Epithelial cell of esophagus (primary cell): ENCODE measurements at places on chromosomes 3 and 15.

GRCh38 chr3:23928524-23928923 lies 11.6 kb downstream of the RPL15 start:
- DNase-seq, result peak; percentile 69

GRCh38 chr3:100796556-100796955 lies 87.3 kb downstream of the TFG start:
- DNase-seq, result peak; percentile 31

GRCh38 chr3:83873550-83873949 lies 1085.2 kb upstream of the CADM2 start:
- no peak for DNase-seq

GRCh38 chr15:88391700-88392099 lies 75.5 kb downstream of the MRPL46 start:
- peak; percentile 14 for DNase-seq

DNA sequence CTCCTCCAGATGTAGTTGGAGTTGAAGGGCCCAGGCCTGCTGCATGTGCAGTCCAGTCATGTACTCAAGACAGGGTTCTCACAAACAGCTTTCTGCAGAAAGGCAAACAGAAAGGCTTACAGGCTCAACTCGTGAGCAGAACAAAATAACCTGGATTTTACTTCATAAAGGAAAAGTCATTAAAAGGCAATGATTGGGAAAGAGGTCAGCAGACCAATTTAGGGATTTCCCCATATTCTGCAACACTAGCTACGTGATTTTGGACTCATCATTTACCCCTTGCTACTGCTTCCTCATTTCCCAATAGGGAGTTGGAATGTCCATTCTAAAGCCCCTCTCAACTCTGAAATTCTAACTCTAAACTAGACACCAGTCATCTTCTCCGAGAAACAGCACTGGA lies 18.1 kb downstream of the METTL6 start:
- DNase-seq, result peak; percentile 12

- DNase-seq, result no peak
These were observed 87.0 kb upstream of the ST8SIA2 start for GRCh38 chr15:92306663-92307062.

DNA sequence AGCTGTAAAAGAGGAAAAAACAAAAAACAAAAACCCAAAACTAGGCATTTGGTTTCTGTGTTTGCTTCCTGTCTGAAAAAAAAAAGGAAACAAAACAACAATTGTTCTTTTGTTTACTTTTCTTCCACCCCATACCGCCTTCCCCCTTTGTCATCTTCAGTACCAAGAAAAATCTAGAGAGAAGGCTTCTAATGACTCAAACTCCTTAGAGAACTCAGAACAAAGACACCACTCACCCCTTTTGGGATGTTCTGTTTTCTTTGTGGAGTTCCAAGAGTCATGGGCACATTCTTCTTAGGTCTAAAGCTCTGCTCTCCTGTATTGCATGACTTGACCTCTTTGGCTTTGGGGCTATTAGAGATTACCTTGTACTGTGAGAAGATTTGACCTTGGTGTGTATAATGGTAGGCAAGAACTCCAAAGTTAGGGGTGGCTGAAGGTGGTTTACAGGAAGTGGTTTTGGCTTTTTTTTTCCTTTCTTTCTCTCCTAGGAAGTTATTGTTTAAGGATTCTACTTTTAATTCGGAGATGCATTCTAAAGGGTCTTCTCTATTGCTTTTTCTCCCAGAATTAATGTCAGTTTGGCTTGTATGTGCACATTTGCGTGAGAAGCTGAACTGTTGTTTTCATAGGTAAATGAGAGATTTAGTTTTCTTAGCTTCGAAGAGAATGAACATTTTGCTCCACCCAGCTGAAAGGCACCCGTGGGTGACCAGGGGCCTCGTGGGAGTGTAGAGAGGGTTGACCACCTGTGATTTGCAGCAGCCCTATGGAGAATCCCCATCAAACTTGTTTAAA lies 39.5 kb upstream of the ZBTB20 start:
- no peak for DNase-seq

DNA sequence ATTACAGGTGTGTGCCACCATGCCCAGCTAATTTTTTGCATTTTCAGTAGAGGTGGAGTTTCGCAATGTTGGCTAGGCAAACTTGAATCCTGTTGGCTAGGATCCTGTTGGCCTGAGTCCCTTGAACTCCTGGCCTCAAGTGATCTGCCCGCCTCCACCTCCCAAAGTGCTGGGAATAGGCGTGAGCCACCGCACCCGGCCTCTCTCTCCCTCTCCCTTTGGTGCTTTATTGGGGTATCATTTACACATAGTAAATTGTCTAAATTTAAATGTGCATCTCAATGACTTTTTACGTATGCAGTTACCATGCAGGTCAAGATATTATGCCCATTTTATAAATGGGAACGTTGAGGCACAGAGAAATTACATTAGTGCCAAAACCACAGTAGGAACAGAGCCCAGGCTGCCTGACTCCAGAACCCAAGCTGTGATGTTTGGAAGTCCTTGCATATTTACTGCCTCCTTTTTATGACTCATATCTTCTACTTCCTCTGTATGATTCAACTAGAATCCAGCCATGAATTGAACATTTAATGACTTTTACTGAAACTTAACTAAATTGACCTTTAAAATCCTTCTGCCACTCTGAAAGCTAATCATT lies 34.0 kb upstream of the RPP14 start:
- peak; percentile 67 for DNase-seq

DNA sequence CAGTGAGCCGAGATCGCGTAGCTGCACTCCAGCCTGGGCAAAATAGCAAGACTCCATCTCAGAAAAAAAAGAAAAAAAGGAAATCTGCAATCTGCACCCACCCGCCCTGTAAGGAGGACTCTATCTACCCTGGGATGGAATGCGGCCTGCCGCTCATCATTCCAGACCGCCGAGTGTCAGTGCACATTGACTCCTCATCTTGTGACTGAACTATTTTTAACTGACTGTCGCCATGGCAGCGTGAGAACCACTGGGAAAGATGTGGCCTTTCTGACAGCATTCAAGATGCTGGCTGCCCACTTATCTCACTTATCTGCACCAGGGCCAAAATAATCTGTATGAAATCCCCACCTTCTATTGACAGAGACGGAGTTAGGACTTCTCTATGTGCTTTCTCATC lies 38.8 kb upstream of the ANKRD34C start:
- DNase-seq, result no peak

DNA sequence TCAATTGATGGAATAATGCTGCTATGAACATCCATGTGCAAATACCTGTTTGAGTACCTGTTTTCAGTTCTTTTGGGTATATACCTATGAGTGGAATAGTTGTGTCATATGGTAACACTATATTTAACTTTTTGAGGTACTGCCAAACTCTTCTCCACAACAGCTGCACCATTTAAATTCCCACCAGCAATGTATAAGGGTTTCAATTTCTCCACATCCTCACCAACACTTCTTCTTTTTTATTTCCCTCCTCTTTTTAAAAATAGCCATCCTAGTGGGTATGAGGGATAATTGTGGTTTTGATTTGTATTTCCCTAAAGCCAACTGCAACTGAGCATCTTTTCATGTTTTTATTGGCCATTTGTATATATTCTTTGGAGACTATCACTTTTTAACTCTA lies 31.3 kb upstream of the ARHGEF3 start:
- no peak for DNase-seq

DNA sequence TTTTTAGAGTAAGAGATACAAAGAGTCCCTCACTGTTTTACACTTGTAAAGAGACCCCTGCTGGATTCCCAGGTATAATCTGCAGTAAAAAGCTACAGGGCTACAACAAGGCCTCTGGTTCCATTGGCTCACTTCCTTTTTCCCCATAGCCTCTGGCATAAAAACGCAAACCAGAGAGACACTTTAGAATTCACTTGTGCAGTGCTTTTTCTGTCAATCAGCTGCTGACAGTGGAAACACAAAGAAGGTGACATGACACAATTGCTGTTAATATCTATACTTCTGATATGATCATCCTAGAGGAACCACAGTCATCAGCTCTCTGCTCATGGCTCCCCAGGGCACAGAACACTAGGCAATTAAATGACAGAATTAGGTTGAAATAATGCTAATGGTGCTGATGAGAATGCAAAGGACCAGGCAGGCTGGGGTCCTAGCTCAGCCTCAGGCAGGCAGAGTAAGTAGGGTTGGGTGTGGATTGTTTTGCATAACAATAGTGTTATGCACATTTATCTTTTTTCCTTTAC lies 667.9 kb upstream of the CFAP20DC start:
- DNase-seq, result peak; percentile 8

GRCh38 chr3:122991236-122991985 lies 36.2 kb downstream of the SEMA5B start:
- no peak for DNase-seq

DNA sequence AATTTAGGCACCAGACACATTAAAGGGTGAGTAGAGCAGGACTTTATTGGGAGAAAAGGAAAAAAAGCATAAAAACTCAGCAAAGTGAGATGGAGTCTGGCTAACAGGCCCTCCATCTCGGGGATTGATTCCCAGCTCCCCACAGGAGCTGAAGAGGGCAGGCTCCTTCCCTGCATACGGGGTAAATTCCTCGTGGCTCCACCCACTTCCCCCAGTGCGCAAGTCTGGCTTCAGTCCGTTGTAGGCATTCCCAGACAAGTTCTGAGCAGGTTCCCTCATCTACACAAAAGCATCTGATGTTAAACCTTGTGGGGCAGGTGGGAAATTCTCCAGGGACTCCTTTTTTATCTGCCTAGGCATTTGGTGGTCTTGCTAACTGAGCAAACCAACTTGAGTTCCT lies 722.6 kb downstream of the ZNF385D start:
- no peak for DNase-seq

- DNase-seq, result no peak
These were observed 60.1 kb upstream of the ZNF148 start for GRCh38 chr3:125435231-125435630.

GRCh38 chr15:45457220-45457619 lies 65.3 kb downstream of the SLC30A4 start:
- no peak for DNase-seq

DNA sequence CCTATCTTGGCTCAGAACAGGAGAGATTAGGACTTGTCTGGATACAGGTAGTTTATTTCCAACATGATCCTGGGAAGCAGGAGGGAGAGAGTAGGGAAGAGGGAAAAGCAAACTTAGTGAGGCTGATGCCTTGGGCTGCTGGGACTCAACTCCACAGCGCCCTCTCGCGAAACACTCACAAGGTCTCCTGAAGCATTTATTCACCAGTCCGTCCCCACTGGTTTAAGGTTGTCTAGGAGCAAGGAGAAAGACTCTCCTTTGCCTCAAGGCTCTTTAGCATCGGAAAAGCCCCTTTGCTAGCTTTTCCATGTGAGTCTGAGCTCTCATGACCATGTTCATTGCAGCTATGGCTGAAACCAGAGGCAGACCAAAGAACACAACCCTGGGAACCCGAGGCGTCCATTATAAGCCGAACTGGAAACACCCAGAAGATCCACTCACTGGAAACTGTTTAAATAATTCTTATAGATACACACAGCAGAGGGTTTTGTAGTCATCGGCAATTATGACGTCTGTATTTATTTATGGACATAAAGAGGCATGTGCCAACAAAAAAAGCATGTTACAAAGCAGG lies 244.5 kb downstream of the CD47 start:
- peak; percentile 84 for DNase-seq

GRCh38 chr3:53156368-53156834 lies 4.6 kb upstream of the PRKCD start:
- DNase-seq, result no peak

DNA sequence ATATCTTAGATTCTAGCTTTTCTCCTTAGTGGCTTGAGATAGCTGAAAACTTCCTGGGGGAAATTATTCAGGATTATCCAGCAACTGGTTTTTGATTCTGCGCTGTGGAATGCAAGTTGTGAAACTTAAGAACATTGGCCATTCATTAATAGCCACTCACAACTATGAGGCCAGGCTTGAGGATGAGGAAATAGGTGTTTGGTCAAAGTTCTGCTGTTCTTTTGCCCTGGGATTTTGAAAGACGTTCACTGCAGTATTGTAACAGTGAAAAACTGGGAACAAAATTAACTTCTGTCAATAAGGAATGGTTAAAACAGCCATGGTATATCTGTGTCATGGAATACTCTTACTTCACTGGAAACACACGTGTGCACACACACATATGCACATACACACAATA lies 44.1 kb downstream of the CTXND1 start:
- DNase-seq, result peak; percentile 69

DNA sequence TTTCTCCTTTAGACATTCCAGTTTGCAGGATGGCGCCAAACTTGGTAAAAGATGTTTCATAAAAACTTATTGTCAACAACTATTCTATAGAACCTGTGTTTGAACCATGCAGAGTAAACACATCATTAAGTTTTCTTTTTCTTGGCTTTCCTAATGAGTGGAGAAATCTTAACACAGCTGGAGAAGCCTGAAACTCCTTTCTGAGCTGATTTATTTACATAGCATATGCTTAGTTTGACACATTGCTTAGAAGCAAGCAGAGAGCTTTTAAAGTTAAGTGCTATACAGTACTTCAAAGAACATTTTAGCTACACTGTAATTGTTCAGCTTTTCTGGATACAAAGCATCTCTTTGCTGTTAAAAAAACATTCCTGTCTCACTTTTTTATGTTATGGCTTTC lies 61.0 kb upstream of the PAQR5 start:
- no peak for DNase-seq

- DNase-seq, result no peak
These were observed 131.6 kb downstream of the LEKR1 start for GRCh38 chr3:156957715-156958114.

- no peak for DNase-seq
These were observed 46.7 kb upstream of the PYDC2 start for GRCh38 chr3:191414286-191414685.

DNA sequence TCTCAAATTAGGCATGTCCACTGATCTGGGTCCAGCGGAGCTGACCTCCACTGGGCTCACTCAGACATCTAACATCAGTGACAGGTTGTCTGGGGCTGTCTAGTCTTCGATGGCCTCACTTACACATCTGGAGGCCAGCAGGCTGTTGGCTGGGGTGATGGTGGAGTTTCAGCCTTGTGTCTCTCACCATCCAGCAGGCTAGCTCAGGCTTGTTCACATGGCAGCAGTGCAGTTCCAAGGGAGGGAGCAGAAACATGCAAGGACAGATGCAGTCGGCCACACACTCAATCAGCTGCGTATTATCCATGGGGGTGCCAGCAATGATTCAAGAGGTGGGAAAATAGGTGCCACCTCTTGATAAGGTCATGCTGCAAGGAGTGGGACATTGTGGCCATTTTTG lies 292.5 kb downstream of the SHQ1 start:
- DNase-seq, result peak; percentile 68

GRCh38 chr3:15948388-15948787 lies 150.6 kb upstream of the ANKRD28 start:
- no peak for DNase-seq
